PC-3 (cell line): ENCODE measurements at places on chromosomes 11 and 22. TPM values are rescaled to one million over a fixed set of nuclear protein-coding genes. Genes with fewer than 3 reads are reported as not detected.

GRCh38 chr11:31640611-31641010 is 131.0 kb downstream of the ELP4 start:
- peaks cover 18% of the 10 kb centered on the region for H3K4me1 ChIP-seq
- DNase-seq, result no peak
- no peak overlapping the region for H3K27ac ChIP-seq
- no peaks in the 10 kb centered on the region for H3K36me3 ChIP-seq

DNA sequence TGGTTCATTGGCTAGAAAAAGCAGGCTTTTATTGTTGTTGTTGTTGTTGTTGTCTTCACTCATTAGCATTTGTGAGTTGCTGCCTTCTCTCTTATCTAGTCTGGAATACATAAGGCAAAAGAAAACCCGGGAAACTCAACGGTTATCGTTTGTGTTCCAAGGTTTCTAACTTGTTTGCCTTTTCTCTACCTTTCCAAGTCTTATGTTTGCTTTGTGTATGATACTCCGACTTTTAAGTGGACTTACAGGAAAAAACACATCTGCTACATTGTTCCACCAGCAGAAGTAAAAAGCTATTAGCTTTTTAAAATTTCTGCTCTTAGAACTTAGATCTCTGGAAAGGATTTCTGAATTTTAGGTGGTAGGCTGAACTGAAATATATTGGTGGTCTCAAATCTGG is 27.0 kb upstream of the HIKESHI start:
- H3K36me3 ChIP-seq, result peaks cover 32% of the 10 kb centered on the region
- no peak overlapping the region for H3K4me3 ChIP-seq
- H3K27me3 ChIP-seq, result no peaks in the 10 kb centered on the region

DNA sequence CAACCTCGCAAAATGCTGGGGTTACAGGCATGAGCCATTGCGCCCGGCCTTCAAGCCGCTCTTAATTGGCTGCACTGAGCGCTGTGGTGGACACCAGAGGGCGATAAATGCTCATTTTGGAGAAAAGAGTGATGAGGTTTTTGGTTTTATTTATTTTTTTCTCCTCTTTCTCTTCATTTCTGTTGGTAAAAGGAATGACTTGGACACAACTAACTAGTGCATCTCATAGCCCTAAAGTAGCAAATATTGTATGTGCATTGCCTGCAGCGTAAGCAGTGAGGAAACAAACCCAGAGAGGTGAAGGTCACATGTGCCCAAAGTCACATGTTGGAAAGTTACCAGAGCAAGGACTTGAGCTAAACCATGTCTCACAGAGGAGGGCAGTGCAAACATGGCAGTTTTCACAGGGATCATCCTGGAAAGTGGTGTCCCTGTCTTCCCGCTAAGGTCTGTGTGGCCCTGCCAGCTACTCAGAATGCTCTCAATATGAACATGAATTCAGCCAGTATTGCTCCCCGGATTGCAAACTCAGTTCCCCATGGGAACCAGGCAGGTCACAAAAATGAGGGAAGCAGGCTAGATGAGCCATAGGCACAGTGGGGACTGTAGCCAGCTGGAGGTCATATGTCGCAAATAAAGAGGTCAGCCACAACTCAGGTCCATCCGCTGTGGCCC is 8.6 kb upstream of the CD82 start:
- H3K27ac ChIP-seq, result no peak overlapping the region
- DNase-seq, result peak; percentile 62
- H3K36me3 ChIP-seq, result no peaks in the 10 kb centered on the region
- no peaks in the 10 kb centered on the region for H3K27me3 ChIP-seq
- no peaks in the 10 kb centered on the region for H3K4me1 ChIP-seq

Gene KDM4E
- not detected in 2 replicates for total RNA-seq

DNA sequence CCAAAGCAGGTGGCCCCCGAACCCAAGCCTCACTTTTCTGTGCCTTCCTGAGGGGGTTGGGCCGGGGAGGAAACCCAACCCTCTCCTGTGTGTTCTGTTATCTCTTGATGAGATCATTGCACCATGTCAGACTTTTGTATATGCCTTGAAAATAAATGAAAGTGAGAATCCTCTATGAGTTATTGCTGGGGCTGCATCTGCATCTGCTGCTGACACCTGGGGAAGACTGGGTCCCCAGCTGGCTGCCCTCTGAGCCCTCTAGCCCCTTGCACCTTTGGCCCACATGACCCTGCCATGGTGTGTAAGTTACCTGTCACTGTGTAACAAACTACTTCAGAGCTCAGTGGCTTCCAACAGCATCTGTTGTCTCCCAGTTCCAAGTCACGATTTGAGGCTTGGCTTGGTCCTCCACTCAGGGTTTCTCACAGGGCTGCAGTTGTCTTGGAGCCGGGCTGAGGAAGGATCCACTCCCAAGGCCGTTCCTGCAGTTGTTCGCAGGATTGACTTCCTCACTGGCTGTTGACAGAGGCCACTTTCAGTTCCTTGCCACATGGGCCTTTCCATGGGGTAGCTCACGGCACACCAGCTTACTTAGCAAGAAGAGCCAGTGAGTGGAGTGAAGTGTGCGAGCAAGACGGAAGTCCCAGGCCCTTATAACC is 13.5 kb upstream of the UVRAG start:
- H3K27me3 ChIP-seq, result no peaks in the 10 kb centered on the region
- no peak overlapping the region for H3K27ac ChIP-seq
- peaks cover 6% of the 10 kb centered on the region; the same call in 1 of the 2 replicates for H3K36me3 ChIP-seq
- H3K4me3 ChIP-seq, result no peak overlapping the region
- no peak for DNase-seq
- H3K4me1 ChIP-seq, result peaks cover 26% of the 10 kb centered on the region

Gene ABCC8
- total RNA-seq, result not detected in 2 replicates

DNA sequence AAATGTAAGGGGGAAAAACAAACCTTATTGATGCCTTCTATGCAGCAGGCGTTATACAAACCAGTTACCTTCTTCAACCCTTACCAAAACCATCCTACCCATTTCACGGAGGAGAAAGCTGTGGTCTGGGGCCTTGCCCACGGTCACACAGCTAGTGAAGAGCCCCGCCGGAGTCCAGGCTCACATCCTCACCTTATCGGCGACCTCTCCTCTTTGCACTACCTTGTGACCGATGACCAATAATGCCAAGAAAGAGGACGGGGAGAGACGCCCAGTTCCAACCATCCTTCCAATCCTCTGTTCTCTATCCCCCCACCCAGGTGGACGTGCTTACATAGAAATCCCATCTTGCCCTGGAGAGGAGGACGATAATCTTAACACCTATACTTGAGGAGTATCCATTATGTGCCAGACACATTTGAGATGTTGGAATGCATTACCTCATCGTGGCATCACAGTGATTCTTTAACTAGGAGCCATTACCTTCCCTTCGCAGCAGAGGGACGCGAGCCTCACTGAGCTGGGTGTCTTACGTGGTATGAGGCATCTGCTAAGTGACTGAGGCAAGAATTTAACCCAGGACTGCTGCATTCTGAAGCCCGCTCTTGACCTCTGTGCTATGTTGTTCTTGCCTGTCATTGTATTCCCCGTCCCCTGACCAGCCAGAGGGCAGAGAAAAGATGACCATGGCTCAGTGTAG is 253.7 kb upstream of the B3GAT1 start:
- H3K27ac ChIP-seq, result no peak overlapping the region
- H3K27me3 ChIP-seq, result peaks cover 30% of the 10 kb centered on the region
- DNase-seq, result no peak
- H3K36me3 ChIP-seq, result no peaks in the 10 kb centered on the region
- H3K4me3 ChIP-seq, result no peak overlapping the region

DNA sequence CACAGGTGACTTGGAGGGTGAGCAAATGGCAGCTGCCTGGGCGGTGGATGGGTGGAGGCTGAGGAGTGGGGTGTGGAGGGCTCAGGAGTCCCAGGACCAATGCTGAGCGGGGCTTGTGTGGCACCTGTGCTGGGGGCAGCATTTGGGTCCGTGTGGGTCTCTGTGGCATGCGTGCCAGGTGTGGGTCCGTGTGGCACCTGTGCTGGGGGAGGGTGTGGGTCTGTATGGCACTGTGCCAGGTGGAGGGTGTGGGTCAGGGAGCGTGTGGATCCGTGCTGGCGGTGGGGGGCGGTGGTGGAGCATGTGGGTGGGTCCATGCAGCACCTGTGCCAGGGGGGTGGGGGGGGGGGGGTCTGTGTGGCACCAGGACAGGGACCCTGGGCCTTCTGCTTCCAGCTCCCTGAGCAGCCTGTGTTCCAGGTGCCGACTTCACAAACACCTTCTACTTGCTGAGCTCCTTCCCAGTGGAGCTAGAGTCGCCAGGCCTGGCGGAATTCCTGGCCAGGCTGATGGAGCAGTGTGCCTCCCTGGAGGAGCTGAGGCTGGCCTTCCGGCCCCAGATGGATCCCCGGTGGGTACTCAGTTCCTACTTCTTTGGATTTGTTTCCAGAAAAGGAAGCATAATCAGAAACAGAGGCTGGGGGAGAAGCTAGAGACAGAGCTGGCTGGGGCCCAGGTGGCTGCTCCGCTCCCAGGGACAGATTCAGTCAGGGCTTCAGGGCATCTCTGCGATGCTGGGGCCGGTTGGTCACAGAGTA is 14.7 kb downstream of the SELENOO start:
- H3K4me1 ChIP-seq, result no peaks in the 10 kb centered on the region
- H3K27ac ChIP-seq, result no peak overlapping the region
- DNase-seq, result no peak
- H3K27me3 ChIP-seq, result no peaks in the 10 kb centered on the region
- no peak overlapping the region for H3K4me3 ChIP-seq

Gene TUBA8
- 1.6 and 1.9 TPM in 2 replicates for total RNA-seq

DNA sequence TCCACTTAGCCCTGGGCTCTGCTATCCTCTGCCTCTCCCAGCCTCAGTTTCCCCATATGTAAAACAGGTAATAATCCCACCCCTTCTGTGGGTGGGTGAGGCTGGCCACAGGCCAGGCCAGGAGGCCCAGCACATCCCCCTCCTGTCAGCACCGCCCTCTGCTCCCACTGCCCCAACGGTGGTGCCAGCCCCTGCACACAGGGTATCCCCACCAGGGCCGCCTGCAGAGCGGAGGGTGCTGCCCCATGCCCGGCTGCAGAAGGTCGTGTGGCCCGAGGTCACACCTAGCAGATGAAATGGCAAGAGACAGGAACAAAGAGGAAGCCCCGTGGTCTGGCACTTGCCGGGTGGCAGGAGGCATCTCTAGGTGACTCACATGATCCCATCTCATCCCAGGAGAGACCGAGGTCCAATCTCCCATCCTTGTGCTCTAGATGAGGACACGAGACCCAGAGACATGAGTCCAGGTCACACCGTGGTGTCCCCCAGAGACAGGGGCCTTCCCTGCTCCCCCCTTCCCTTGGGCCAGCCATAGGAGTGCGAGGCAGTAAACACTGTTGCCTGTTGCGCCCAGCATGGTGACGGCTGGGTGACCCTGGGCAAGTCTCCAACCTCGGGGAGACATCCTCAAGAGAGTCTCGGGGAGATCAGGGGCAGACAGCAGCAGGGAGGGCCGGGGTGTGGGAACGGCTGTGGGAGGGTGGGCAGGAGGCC is 27.2 kb upstream of the PPARA start:
- no peak overlapping the region for H3K4me3 ChIP-seq
- H3K27ac ChIP-seq, result no peak overlapping the region
- no peak for DNase-seq
- H3K27me3 ChIP-seq, result no peaks in the 10 kb centered on the region
- no peaks in the 10 kb centered on the region for H3K36me3 ChIP-seq
- peaks cover 7% of the 10 kb centered on the region; the same call in 1 of the 2 replicates for H3K4me1 ChIP-seq

Gene TPBGL
- total RNA-seq, result not detected in 2 replicates

Gene C11orf87
- not detected in 2 replicates for total RNA-seq

DNA sequence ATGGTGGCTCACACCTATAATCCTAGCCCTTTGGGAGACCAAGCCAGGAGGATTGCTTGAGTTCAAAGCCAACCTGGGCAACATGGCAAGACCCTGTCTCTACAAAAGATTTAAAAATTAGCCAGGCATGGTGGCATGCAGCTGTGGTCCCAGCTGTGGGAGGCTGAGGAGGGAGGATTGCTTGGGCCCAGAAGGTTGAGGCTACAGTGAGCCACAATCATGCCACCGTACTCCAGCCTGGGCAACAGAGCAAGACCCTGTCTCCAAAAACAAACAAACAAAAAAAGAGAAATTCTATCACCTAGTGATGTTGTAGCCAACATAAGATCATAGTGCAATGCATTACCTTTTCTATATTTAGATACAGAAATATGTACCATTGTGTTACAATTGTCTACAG is 113.8 kb downstream of the NAT10 start:
- H3K27ac ChIP-seq, result no peak overlapping the region
- H3K36me3 ChIP-seq, result no peaks in the 10 kb centered on the region
- no peak overlapping the region for H3K4me3 ChIP-seq
- no peak for DNase-seq
- peaks cover 37% of the 10 kb centered on the region for H3K4me1 ChIP-seq
- no peaks in the 10 kb centered on the region for H3K27me3 ChIP-seq

DNA sequence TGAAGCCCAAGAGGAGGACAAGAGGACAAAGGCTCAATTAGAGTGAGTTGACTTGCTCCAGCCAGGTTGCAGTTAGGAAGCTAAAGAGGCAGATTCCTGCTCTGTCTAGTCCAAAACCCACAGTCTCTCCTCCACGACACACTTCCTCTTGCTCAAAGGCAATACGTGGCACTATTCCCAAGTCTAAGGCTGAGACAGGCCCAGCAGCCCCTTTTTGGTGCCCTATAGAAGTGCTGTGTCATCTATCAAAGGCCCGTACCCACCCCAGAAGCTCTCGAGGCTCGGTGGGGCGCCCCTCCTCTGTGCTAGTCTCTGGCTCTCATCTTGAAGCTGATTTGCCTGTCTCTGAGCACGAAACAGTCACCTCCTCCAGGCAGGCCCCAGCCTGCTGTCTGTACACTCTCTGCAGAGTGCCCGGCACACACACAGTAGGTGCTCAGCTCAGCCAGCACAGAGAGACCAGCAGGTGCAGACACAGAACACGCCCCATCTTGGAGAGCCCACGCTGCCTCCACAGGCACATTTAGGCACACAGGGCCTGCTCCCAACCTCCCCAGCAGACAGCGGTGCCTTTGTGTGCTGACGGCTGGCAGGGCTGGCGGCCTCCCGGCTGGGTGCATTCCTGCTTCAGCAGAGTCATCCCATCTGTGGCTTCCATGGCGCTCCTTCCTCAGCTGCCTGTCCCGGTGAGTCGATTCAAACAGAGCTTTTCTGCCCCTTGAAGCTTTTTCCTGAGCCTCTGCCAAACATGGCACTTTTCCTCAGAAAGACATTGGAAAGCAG is 52.8 kb downstream of the MYH9 start:
- H3K27ac ChIP-seq, result peak overlapping the region; percentile 97
- H3K27me3 ChIP-seq, result no peaks in the 10 kb centered on the region
- no peak overlapping the region for H3K4me3 ChIP-seq
- peak; percentile 41 for DNase-seq
- peaks cover 58% of the 10 kb centered on the region for H3K4me1 ChIP-seq

Gene MUC2
- total RNA-seq, result 0.26 and 0.40 TPM in 2 replicates

DNA sequence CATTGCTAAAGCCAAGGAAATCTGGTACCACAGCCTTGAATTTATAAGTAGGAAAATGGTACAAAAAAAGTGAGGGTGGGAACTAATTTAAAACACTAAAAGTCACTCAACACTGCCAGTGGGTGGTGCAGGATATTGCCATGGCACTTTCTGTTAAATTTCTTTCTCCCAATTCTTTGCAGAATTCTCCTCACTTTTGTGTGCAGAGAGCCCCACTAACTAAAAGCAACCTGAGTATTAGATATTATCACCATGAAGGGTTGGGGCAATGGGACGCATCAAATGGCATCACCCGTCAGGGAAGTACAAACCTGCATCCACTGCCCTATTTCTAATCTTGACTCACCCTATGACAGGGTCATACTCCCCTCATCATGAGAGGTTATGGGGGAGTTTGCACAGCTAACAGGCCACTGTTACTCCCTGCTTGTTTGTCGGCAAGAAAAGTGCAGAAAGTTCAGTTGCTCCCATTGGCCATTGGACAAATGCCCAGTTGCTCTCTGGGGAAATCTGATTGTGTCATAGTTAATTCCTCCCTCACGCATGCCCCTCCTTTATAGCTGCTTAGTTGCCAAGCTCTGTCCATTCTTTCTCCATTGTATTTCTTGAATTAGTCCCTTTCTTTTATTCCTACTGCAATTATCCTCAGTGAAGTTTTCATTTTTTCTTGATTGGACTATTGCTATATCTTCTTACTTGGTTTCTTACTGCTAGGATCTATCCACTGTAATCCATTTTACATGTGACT is 93.8 kb upstream of the BLID start:
- peaks cover under 1% of the 10 kb centered on the region; the same call in 1 of the 2 replicates for H3K4me1 ChIP-seq
- H3K27ac ChIP-seq, result no peak overlapping the region
- H3K36me3 ChIP-seq, result no peaks in the 10 kb centered on the region
